Peyer's patch (tissue), 4 donors: ENCODE measurements at places on chromosomes 5 and 9. TPM values are rescaled to one million over a fixed set of nuclear protein-coding genes. Genes with fewer than 3 reads are reported as not detected.

ENG gene
- total RNA-seq: 49.5 TPM

PDZD2 gene
- total RNA-seq: 2.8 TPM

DNA sequence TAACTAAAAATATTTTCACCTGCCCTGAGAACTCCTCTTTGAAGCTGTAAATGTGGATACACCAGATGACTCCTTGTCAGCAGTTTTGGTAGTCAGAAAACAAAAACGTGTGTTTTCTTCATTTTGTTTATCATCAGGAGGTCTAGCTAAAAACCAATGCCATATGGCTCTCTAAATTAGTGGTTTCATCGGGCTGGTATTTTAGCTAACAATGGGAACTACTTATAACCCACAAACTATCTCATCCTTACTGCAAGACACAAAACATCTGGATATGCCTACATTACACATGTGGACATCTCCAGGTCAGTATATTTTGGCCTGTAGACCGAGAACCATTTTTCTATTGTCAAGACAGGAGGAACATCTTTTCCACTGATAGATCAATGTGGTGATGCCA, 56.2 kb downstream of the GAS1 start:
- no peaks in the 10 kb centered on the region for H3K4me1 ChIP-seq
- no peak overlapping the region for H3K4me3 ChIP-seq
- H3K36me3 ChIP-seq: no peaks in the 10 kb centered on the region

GRCh38 chr5:64826541-64826940, 57.8 kb downstream of the CWC27 start:
- no peak for DNase-seq
- H3K4me3 ChIP-seq: no peak overlapping the region
- H3K36me3 ChIP-seq: no peaks in the 10 kb centered on the region
- H3K4me1 ChIP-seq: no peaks in the 10 kb centered on the region
- H3K27me3 ChIP-seq: no peaks in the 10 kb centered on the region

DNA sequence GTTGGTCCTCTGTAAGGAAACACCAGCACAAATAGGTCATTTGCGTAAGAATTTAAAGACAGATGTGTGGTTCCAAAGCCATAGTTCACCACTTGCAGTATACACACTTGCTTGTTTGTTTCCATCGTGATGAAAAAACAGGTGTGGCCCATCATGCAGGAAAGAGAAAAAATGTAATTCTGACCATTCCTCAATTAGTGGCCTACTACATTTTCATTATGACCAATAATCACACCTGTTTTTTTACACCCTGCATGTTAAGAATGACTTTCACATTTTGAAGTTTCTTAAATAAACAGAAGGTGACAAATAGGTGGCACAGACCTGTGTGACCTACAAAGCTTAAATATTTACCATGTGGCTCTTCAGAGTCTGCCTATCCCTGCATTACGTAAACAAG, 2.2 kb upstream of the ICE1 start:
- peaks cover 9% of the 10 kb centered on the region for H3K4me1 ChIP-seq
- no peaks in the 10 kb centered on the region for H3K27me3 ChIP-seq
- no peak overlapping the region for H3K4me3 ChIP-seq
- H3K27ac ChIP-seq: no peak overlapping the region
- no peaks in the 10 kb centered on the region for H3K36me3 ChIP-seq
- no peak for DNase-seq

COL15A1 gene
- 16.5 TPM for total RNA-seq

- no peak for DNase-seq
- H3K4me1 ChIP-seq: no peaks in the 10 kb centered on the region
- H3K36me3 ChIP-seq: no peaks in the 10 kb centered on the region
- H3K4me3 ChIP-seq: no peak overlapping the region
Observed at GRCh38 chr5:146944764-146945616, 66.4 kb upstream of the PPP2R2B start.

CNTLN gene
- 10.2 TPM for total RNA-seq

DNA sequence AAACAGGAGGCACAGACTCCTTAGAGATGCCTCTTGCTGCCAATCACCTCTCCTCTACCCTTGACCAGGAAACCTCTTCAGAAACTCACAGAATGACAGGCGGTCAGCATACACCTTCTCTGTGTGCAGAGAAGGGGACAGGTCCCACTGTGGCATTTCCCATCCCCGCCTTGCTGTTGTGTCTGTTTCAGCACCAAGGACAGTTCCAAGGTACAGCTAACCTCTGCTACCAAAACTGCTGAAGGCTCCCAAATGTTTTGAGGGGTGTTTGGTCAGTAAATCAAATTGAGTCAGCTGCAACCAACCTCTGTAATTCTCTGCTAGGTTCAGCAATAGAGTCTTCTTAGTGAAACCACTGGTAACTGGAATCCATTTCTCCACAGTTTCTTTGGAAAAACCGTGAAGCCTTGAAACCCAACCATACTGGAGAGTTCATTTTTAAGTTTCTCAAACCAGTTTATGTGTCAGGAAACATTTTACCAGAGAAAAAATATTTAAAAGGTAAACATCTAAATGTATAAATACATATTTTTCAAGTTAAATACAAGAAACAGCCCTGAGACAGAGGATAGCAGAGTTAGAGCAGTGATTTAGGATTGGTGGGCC, 122.0 kb downstream of the DRD1 start:
- no peak overlapping the region for H3K27ac ChIP-seq
- no peaks in the 10 kb centered on the region for H3K4me1 ChIP-seq
- no peaks in the 10 kb centered on the region for H3K27me3 ChIP-seq
- H3K4me3 ChIP-seq: no peak overlapping the region

CORO2A gene
- 99.6 TPM for total RNA-seq

MARVELD2 gene
- total RNA-seq: 43.3 TPM

- no peaks in the 10 kb centered on the region for H3K27me3 ChIP-seq
- no peaks in the 10 kb centered on the region for H3K4me1 ChIP-seq
- no peak for DNase-seq
- no peaks in the 10 kb centered on the region for H3K36me3 ChIP-seq
- H3K27ac ChIP-seq: no peak overlapping the region
Observed at GRCh38 chr5:159398936-159399335, 68.6 kb upstream of the IL12B start.

C9 gene
- total RNA-seq: not detected

DNA sequence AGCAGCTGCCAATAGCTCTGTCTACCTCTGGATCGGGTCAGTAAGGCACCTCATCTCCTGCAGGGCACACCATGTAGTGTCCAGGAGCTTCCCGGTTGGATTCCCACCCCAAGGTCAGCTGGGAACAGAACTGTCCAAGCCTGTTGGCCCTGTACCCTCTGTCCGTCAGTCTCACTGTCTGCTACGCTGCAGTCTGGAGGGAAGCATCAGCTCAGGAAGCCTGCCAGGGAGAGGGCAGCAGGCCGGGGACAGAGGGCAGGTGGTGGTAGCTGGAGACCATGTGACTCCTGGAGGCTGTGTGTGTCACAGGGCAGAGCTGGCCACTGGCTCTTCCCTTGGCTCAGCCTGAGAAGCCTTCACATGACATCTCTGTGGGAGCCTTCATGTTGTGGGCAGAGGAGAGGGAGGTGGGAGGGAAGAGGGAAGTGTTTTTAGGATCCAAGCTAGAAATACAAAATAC, 134.5 kb downstream of the SEC61B start:
- no peak overlapping the region for H3K27ac ChIP-seq
- DNase-seq: no peak
- no peak overlapping the region for H3K4me3 ChIP-seq
- H3K27me3 ChIP-seq: no peaks in the 10 kb centered on the region

SH3TC2 gene
- total RNA-seq: 1.3 TPM

ELOVL7 gene
- total RNA-seq: 34.3 TPM

GRCh38 chr5:180140079-180140554, 68.6 kb upstream of the RNF130 start:
- H3K4me1 ChIP-seq: no peaks in the 10 kb centered on the region
- no peak overlapping the region for H3K27ac ChIP-seq
- peak; percentile 2 for DNase-seq

DNA sequence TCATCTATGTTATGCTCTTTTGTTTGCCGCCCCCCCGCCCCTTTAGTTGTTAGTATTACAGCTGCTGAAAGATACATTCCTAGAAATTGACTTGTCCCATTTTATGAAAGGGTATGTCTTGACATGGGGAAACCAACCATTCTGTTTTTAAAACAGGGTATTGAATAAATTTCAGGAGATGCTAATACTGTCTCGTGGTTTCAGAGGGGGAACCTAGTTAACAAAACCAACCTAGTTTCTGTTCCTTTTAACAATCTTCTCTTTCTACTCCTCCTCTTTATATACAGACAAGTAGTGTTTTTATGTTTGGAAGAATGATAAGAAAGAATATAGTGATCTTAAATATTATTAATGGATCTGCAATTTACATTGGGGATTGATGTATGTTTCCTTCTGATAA, 3.5 kb downstream of the PIP5K1B start:
- no peaks in the 10 kb centered on the region for H3K27me3 ChIP-seq
- no peaks in the 10 kb centered on the region for H3K36me3 ChIP-seq
- H3K27ac ChIP-seq: no peak overlapping the region
- DNase-seq: no peak

GRCh38 chr5:179326122-179326927, 18.9 kb downstream of the ADAMTS2 start:
- H3K27me3 ChIP-seq: no peaks in the 10 kb centered on the region
- H3K27ac ChIP-seq: peak overlapping the region; percentile 30
- H3K36me3 ChIP-seq: no peaks in the 10 kb centered on the region

DNA sequence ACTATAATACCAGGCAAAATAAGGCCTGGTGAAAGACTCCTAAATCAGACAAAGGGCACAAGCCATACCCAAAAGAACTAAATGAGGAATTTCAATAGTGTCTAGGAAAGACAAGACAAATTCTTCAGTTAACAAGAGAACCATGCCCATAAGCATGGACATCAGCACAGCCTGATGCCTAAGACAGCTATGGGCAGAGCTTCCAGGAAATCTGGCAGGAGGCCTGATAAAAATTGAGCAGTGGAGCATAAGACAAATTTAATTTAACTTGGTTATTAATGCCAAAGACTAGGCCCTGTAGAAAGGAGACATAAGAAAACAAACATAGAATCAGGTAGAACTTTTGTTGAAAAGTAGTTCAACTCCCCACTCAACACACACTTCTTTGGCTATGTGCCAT, 17.3 kb downstream of the KLHL3 start:
- H3K4me1 ChIP-seq: no peaks in the 10 kb centered on the region
- H3K27me3 ChIP-seq: no peaks in the 10 kb centered on the region
- H3K36me3 ChIP-seq: no peaks in the 10 kb centered on the region
- no peak overlapping the region for H3K4me3 ChIP-seq

- no peaks in the 10 kb centered on the region for H3K36me3 ChIP-seq
- H3K27me3 ChIP-seq: no peaks in the 10 kb centered on the region
- no peak overlapping the region for H3K27ac ChIP-seq
- DNase-seq: no peak
Observed at GRCh38 chr5:180652771-180653170, 3.4 kb upstream of the FLT4 start.
